Occipital lobe (tissue), 3 donors: ENCODE measurements at places on chromosomes 1 and 21.

- DNase-seq, result no peak
These were observed 206.3 kb upstream of the KCTD3 start for GRCh38 chr1:215360758-215361157.

GRCh38 chr1:41274752-41275545, 32.8 kb upstream of the SCMH1 start:
- no peak for DNase-seq

- no peak for DNase-seq
These were observed 351.4 kb downstream of the NUF2 start for GRCh38 chr1:163672976-163673758.

DNA sequence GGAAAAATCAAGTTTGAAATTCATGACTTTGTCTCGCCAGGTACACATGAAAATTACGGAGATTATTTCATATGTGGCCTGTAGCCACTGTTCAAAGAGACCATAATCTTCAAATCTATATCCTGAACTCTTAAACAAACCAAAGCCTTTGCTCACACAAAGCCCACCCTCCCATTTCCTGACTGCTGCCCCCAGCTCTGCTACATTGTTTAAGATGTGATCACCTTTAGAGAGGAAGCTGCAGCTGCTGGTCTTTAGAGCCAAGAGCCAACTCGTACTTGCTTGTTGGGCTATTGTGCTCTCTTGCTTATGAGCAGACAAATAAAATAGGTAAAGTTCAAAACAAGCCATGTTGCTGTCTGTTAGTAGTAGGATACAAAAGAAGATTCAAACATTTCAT, 71.9 kb downstream of the DTL start:
- DNase-seq, result no peak

DNA sequence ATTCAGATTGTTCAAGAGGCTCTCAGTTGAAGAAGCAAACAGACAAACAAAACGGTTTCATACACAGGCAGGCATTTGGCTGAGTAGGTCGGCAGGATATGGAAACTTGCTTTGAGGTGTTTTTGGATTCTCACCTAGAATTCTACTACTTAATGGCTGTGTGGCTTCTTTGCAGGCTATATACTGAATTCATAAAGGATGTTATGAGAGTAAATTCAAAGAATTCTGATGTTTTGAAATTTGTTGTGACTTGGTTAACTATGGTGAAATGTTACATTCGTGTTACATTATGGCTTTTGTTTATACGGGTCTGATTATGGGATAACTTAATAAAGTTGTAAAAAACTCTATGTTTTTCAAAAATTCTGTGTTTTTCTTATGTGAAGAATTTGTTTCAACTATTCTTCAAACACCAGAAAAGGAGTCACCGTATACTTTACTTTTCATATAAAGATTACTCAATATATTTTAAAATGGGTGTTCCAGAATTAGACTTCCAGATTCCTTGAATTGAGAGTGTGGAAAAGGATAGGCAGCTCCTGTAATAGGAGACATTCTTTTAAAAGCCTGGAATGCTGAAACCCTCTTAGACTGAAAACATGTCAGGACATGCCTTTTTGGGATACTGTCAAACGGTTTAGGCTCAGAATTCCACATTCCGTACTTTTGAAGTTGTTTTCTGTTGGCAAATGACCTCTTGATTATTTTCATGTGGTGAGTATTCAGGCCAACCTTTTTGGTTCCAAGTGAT, 8.2 kb upstream of the IRF2BP2 start:
- no peak for DNase-seq

- no peak for DNase-seq
These were observed 23.0 kb downstream of the NID1 start for GRCh38 chr1:236041631-236042618.

DNA sequence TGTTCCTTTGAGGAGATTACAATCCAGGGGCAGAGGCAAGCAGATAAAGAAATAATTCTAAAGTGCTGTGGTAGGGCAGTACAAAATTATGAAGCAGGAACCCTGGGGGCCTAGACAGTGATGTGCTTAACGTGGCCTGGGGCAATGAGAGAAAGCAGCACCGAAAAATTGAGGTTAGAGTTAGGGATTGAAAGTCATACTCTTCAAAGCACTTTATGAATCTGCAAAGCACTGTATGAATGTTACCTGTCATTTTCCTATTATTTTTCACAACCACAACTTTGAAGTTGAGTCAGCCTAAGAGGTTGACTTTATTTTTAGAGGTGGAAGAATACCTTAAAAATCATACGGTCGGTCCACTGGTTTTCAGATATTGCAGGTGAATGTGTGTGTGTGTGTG, 183.4 kb upstream of the NFIA start:
- no peak for DNase-seq

GRCh38 chr1:156581661-156582387, 2.3 kb downstream of the TTC24 start:
- no peak for DNase-seq

- DNase-seq, result no peak
These were observed 6.4 kb downstream of the LAMC1 start for GRCh38 chr1:183029591-183030000.

DNA sequence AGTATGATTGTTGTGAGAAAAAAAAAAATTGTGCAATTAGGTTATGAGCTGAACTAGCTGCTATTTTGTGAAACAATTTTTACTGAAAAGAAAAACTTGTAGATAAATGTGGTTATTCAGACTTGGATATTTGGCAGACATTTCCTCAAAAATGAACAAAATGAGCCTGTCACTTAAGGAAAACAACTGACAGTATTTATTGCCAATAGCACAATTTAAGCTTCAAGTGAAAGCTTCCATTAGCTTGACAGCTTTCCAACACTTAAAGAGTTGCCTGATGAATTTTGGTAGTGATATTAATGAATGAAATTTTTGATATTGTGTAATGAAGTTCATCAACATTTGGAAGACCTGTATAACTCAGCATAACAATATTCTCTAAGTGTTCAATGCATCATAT, 116.1 kb upstream of the RGS1 start:
- no peak for DNase-seq

- DNase-seq, result no peak
These were observed 40.9 kb downstream of the TNFRSF9 start for GRCh38 chr1:7899741-7900140.

GRCh38 chr1:151978922-151979321, 14.7 kb downstream of the S100A10 start:
- DNase-seq, result no peak
